ENCODE measurements at places on chromosomes 11 and 22.

DNA sequence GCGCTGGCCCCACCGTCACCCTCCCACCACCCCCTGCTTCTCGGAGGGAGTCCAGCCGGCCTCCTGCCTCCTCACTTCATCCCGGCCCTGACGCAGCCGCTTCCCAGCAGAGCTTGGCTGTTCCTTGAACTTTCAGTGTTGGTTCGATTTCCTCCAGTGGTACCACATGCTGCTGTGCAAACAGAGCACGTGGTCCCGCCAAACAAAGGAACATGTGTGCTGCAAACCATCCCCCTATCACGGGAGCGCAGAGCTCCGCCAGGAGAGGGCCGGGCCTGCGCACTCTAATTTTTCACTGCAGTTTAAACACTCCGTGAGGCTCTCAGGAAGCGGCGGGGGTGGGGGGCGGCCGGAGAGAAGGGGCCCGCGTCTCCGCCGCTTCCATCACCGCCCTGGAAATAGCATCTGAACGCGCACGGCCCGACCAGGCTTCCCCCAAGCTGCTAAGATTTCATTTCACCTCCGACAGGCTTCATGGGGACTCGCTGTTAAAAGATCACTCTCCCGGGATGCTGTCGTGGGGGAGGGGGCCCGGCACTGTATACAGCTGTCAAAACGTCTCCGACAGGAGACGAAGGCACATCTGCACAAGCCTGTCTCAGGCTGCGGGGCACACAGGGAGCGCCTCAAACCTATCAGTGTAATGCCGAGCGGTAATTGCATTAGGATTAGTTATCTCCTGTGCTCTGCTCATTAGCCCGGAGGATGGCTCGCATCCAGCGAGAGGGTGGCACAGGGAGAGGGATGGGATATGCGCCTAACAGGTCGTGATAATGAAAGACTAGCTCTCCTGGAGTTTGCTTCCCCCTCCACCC, 269.9 kb upstream of the SORL1-AS1 start:
- no peak for DNase-seq

DNA sequence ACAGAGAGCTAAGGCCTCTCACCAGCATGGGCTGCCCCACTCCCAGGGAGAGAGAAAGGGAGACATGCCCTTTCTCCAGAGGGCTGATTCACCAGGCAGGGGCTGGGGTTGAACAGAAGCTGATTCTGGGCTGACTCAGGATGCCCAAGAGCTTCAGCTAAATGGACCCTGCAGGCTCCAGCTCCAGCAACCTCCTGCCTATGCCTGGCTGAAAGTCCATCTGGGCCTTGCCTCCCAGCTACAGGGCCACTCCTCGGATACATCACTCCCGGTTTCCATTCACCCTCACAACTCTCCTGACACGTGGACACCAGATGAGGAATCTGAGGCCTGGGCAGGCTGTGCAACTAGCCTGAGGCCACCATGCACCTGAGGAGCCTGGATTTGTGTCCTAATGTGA, 215.5 kb downstream of the BUD13 start:
- DNase-seq: no peak

DNA sequence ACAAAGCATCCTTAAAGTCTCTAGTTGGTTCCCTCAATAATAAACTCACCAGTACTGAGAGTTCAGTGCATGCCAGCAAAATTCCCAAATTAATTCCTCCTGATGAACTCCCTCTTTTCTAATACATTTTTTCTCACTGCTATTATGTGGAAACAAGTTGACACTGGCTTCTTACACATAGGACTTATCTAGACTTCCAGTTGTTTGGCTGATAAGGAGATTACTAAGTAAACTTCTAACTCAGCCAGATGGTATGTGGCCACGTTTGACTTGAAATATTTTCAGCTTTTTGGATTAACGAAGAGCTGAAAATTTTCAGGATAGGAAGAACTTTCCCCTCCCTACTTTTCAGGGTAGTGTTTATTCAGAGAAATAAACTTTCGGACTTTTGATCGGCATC, 1154.2 kb upstream of the TENM4 start:
- no peak for DNase-seq

- peak; percentile 52 for DNase-seq
These were observed 697 bp downstream of the RNF169 start for GRCh38 chr11:74749127-74749964.
